ENCODE measurements at places on chromosomes 11 and 22.

GRCh38 chr11:68436985-68437926 lies 23.3 kb upstream of the PPP6R3 start:
- DNase-seq, result no peak

DNA sequence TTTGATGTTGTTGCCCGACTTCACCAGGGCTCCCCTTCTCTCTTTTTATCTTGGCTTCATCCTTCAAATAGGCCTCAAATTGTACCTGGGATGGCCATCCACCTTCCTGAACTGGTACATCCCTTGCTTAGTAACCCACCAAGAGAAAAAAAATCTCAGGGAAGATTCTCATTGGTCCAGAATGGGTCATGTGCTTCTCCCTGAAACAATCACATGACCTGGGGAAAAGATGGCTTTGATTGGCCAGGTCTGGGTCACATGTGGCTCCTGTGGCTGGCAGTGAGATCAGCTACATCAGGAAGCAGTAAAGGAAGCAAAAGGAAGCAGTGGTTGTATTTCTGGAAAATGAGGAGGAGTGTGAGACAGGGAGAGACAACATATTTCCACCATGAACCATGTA lies 540.2 kb downstream of the MIAT start:
- no peak for DNase-seq

DNA sequence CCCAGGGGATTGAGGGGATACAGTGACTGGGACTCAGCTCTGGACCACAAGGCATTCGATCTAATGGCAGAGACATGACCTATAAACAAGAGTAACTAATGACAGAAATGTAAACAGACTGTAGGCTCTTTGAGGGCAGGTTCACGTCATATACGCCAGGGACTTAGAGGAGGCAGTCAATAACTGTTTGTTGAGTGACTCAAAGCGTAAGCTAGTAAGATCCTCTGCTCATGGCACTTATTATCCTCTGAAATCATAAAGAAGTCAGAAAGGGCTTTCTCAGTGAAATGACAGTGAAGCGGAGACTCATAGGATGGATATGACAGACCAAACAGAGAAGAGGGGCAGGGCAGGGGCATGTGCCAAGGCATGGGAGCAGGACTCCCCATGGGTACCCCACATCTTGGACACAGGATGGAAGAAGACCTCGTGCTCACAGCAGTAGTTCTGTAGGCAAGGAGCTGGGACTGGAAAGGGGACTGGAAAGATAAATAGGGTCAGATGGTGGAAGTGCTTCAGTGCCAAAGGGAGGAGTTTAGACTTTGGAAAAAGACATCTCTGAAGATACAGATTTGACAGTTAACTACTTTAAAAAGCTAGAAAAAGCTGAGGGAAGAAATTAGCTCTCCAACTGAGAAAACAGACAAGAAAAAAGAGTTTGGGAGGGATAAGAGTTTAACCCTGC lies 72.7 kb downstream of the SLC1A2 start:
- no peak for DNase-seq

DNA sequence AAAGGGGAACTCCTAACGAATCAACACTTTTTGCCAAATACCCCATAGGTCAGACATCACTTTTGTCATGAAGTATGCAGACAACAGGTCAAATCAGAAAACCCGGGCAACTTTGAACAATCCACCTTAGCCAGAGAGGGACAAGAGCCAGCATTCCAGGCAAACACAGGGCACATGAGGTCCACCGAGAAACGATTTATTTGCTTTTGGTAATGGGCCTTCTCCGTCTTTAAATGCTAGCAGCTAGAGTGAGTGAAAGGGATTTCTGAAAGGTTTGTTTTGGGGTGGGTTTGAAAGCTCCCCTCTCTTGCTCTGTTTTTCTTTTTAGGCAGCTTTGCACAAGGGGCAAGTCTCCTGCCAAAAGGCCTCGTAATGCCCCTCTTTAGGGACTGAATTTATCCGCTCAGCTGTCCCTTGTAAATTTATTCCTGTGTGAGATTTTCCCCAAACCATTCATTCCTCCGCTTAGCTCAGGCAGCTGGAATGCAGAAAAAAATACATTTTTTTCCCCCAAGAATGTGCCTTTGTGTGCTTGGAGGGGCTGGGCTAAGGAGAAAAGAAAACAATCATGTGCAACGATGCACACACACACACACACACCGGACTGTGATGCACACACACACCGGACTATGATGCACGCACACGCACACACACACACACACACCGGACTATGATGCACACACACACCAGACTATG lies 196.9 kb downstream of the SNX19 start:
- no peak for DNase-seq

DNA sequence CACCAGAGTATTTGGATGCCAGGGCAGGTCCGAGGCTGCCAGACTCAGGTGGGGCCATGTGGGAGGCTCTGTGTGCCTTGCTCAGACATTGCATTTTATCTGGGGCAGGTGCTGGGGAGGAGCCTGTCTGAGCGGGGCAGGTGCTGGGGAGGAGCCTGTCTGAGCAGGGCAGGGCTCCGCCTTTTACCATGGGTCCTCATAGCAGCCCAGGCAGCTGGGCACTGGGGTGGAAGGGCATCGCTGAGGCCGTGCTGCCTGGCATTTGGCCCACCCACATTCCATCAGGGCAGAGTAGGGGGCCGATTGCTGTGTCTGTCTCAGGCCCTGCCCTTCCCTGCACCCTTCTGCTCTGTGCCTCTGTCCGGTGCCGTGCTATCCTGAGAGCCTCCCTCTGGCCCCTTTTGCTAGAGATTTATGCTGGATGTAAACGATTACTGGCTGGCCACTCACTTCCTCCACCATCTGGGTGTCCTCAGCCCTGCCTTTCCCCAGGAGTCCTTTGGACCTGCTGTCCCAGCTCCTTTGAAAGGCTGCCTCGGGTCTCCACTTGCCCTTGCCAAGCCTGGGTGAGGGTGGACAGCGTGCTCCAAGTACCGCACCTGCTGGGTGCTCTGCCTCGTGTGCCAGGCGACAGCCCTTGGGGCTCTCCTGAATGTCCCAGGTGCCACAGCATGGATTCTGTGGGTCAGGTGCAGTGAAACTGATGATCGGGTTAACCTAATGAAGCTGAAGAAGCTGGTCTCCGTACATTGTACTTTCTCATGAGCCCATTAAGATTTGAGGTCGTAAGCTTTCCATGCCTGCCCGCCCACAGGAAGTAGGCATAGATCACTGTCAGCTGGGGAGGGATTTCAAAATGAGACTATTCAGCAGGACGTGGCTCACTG lies 281.6 kb downstream of the TBC1D22A start:
- DNase-seq, result no peak

DNA sequence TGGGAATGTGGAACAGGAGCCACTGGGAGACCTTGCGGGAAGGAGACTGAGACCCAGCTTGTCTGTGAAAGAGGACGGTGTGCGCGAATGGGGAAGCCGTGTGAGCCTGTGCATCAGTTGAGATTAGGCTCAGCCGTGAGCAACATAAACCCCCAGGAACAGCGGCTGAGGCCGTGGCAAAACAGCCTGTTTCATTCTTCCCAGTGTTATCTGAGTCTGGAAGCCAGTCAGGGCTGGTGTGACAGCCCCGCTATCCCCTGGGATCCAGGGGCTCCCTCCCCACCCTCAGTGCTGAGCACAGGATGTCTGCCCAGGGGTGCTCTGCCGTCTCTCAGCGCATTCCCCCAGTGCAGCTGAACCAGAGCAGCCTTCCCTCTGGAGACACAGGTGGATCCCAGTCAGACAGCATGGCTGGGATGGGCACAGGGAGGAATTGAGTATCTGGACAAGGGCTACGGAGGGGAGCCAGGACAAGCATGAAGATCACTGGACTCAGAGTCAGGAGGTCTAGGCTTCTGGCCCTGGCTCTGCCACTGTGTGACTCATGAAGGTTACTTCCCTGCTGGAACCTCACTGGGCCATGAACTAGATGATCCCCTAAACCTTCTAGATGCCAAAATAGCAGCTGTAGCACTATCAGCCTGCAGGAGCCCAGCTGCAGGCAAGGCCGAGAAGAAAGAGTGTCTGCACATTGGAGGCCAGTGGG lies 8.6 kb downstream of the OAF start:
- no peak for DNase-seq

Measured in stimulated activated CD8-positive, alpha-beta memory T cell treated with anti-CD3 and anti-CD28 coated beads, Interleukin-7, amount 100 ng/mL, for 48 hours (primary cell).